Activated CD8-positive, alpha-beta memory T cell treated with anti-CD3 and anti-CD28 coated beads, Interleukin-2, amount 10 ng/mL, durations not matched to agents 7 days and 5 days (primary cell): ENCODE measurements at places on chromosomes 16 and 17.
A peak's percentile ranks its signal among the peaks of the same experiment; 100 is the strongest.

DNA sequence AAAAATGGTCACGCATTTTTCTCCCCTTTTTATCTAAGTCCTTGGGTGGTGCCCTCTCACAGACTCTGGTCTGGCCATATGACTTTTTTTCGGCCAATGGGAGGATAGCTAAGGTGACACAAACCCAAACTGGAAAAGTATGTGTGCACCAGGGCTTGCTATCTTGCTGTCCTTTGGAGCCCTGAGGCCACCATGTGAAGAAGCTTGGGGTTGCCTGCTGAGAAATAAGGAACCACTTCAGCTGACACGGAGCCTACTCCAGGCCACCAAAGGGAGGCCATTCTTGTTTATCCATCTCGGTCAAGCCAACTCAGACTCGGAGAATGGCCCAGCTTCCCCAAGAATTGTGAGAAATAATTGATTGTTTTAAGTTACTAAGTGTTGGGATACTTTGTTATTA, 111.4 kb upstream of the ZFHX3 start:
- no peak for DNase-seq

DNA sequence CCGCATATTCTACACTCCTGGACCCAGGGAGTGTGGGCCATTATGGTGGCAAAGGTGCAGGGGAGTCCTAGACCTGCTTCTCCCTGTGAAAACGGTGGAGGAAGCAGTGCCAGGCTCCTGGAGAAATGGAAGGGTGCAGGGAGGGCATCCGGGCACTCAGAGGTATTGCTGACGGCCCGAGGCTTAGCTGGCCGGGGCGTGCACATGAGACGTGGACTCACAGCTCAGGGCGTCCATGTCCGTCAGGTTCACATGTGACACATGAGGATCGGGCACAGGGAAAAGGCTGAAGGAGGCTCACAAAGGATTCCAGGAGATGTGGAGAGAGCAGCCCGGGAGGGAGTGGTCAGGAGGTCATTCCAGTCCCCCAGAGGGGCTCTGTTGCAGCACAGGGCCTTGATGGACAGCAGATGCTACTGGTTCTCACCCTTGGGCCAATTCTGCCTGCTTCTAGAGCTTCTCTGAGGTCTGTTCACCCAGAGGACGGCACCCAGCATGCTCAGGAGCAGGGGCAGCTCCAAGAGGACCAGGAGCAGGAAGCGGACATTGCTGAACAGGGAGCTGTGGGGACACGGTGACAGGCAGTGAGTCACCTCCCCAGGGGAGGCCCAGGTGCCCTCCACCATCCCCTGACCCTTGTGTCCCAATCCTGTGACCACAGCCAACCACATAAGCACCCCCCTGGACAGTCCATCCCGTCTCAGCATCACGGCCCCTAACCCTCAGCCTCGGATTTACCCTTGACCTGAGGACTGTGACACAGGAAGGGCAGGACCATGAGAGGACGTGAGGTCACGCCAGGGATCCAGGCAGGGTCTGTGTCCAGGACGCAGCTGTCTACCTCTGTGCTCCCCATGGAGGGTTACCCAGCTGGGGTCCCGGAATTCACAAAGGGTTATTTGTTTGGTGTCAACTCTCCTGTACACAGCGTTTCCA, 4.5 kb downstream of the CD300C start:
- DNase-seq = no peak

- DNase-seq = peak; percentile 60
Observed at GRCh38 chr17:43917348-43918025, 10.2 kb upstream of the MPP2 start.

DNA sequence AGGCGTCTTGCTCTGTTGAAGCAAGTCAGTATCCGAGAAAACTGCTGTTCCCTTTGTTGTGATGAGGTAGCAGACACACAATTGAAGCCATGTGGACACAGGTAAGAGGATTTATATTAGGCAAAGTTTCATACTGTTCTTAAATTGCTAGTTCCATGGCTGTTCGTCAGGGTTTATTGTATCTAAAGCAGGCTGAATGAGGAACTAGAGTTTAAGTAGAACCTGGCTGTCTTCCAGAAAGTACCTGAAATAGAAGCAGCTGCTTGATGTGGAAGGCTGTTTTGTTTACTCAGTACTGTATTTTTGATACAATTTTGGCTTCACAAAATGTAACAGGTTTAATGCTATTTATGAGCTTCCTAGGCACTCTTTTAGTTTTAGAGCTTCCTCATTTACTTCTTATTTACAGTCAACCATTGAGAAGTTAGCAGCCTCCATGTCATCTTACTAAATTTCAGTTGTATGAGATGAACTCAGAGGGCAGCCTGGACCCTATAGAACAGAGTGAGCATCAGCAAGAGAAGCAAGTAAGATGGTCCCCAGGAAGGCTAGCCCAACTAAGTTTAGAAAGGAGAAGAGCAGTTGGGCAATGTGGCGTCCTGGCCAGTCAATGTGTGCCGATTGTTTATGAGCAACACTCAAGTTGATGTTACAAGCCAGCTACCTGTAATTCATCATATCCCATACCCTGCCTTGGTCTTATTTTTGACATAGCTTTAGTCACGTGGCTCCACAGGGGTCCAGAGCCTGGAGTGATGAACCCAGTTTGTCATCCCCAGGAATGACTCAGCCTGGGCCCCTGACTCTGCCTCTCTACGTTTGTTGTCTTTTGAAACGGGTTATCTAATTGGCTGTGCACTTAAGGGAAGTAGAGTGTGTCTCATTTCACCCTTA, 9.7 kb upstream of the ARL2BP start:
- peak; percentile 49 for DNase-seq

DNA sequence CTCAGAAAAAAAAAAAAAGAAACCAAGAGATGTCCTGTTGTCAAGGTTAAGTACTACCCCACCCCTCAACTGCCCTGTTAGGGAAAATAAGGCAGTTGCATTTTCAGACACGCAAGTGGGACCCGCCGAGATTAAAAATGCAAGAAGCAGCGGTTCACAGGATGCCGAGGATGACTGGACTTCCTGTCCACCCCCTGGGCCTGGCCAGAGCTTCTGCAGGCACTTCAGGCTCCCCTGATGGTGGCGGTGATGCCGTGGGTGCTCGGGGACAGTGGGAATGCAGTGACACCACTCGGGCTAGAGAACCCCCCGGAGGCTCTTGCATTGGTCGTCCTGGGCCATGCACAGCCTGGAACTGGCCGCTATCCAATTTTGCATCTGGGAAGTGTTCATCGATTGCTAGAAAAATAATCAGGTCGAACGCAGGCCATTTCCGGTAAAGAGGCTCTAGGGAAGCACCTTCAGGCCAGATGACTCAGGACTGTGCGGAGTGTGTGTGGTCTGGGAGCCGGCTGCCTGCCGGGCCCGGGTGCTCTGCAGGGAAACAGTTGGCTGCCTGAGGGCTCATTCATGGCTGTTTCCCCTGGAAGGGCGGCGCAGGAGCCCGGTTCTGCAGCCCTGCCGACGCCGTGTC, 13.4 kb upstream of the CRISPLD2 start:
- DNase-seq = peak; percentile 46
